KBM-7 (cell line): ENCODE measurements at places on chromosomes 3 and 15.
A peak's percentile ranks its signal among the peaks of the same experiment; 100 is the strongest.

DNA sequence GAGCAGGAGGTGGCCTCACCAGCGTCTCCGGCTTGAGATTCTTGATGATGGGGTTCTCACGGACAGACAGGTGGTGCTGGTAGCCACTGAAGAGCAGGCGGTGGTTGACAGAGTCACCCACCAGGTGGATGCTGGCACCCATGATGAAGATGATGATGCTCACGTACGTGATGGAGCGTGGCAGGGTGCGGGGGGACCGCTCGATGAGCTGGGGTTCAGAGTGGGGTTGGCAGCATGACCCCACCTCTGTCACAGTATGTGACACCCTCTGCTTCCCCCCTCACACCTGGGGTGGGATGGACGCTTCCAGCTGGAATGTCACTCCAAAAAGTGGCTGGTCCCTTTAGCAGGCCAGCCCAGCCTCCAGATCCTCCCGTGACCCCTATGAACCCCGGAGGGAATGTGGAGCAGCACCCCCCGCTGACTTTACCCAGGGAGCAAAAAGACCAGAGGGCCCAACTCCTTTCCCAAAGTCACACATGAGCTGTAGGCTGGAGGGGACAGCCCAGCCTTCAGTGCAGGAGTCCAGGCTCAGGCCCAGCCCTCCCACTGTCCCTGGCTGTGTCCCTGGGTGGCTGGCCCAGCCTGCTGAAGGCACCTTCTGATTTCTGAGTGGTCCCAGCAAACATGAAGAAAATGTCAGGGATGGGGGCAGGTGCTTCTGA is 6.7 kb upstream of the CALML4 start:
- no peak for DNase-seq

DNA sequence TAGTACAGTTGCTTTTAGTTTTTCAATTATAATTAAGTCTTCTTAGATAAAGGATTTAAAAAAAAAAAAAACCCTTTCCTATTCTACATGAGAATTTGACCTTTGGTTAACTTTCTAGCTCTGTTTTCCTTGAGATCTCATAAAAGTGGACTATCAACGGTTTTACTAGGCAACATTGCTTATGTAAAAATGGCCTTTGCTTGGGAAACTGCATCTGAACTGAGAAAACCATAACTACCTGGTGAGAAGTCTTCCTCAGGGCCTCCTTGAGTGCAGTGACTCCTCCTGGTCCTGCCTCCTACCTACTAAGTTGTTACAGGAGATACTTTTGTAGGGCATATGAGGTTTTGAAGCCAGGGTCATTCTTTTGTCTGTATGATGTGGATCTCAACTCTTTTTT is 42.1 kb upstream of the ACVR2B start:
- DNase-seq: no peak

DNA sequence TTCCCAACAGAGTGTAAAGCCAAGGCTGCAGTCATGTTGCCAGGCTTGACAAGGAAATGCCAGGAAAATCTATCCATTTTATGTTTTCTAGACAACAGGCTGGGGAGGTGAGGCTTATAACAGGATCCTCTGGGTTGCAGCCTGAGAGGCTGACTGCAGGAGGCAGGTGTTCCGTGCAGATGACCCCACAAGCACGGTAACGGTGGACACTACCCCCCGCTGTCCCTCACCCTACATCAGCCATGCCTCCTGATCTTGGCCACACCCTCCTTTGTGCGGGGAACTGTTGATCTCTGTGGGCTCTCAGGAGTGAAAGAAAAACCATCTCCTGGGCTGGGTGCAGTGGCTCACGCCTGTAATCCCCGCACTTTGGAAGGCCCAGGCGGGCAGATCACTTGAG is 68.0 kb upstream of the ADPGK start:
- DNase-seq: no peak

DNA sequence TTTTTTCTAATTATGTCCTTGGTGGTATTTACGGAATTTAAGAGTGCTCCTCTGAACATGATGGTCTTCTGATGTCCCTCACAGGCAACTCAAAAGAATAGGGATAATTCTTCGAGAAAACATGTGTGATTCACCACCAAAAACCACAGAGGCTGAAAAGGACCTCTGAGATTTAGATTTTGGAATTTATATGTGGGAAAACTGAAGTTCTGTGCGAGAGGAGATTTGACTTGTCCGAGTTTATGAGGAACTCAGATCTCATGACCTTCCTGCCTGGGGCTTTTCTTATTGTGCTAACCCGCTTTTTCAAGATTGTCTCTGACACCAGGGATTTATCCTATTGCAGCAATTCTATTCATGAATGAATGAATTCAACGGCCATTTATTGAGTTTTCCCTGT is 142.4 kb downstream of the FAM43A start:
- no peak for DNase-seq

- no peak for DNase-seq
Observed at GRCh38 chr15:68340726-68341671, 63.5 kb downstream of the FEM1B start.

DNA sequence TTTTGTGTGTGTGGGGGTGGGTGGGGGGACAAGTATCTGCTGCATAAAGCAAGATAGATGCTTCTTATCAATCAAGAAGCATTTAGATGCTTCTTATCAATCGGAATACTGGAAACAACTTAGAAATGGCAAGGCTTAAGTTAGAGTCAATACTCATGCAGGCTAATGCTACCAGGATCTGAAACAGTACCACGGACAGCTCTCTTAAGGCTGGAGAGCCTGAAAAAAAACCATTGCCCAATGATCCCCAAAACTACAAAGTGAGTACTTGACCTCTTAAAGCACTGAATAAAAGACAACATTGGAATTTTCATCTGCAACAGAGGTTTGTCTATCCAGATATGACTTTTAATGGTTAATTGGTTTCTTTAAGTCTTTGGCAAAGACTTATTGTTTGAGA is 262.3 kb downstream of the GAP43 start:
- DNase-seq: peak; percentile 14

GRCh38 chr3:115671761-115672455 is 48.6 kb downstream of the GAP43 start:
- DNase-seq: no peak
